ENCODE measurements at places on chromosomes 2 and 18.

DNA sequence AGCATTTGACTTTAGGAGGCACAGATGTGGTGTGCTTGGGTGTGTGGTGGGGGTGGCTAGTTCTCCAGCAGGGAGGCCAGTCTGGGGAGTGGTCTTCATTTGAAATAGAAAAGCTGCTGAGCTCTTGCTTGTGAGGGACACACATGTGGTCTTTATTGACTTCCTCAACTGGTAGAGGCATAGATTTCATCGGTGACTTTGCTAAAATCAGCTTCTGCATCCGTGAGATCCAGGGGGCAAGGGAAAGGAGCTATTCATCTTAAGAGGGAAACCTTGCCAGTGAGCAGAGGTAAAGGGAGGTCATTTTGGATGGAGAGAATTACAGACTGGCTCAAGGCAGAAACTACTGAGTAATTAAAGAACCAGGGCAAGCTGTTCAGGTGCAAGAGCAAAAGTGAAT, 4.7 kb downstream of the MAPRE3 start:
- no peak for DNase-seq

GRCh38 chr18:22113144-22113844, 56.1 kb upstream of the GATA6 start:
- no peak for DNase-seq

DNA sequence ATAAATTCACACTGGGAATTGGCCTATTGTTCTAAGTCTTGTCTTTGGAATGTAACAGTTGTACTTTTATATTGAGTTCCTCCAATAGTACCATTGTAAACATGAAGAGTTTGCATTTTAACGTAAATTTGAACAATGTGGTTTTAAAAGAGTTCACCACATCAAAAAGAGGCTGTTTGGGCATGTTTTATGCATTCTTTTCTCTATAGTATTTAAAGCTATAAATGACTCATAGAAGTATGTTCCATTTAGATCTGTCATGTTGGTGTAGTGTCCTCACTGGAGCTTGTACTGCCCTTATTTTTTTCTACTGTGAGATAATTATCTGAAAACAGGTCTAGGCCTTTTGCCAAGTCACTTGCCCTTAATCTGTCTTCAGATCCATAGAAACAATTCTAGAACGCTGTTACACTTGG, 141.9 kb downstream of the RHBDD1 start:
- no peak for DNase-seq

DNA sequence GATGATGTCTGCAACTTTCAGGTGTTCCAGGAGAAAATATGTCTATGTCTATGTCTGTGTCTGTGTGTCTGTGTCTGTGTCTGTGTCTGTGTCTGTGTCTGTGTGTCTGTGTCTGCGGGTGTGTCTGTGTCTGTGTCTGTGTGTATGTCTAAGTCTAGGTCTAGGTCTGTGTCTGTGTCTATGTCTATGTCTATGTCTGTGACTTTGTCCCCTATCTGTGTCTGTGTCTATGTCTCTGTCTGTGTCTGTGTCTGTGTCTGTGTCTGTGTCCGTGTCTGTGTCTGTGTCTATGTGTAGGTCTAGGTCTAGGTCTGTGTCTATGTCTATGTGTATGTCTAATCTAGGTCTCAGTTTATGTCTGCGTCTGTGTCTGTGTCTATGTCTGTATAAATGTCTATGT, 10.5 kb downstream of the IL1R2 start:
- no peak for DNase-seq

- no peak for DNase-seq
Measured at GRCh38 chr18:44198612-44199284, 481.9 kb upstream of the SETBP1 start.

DNA sequence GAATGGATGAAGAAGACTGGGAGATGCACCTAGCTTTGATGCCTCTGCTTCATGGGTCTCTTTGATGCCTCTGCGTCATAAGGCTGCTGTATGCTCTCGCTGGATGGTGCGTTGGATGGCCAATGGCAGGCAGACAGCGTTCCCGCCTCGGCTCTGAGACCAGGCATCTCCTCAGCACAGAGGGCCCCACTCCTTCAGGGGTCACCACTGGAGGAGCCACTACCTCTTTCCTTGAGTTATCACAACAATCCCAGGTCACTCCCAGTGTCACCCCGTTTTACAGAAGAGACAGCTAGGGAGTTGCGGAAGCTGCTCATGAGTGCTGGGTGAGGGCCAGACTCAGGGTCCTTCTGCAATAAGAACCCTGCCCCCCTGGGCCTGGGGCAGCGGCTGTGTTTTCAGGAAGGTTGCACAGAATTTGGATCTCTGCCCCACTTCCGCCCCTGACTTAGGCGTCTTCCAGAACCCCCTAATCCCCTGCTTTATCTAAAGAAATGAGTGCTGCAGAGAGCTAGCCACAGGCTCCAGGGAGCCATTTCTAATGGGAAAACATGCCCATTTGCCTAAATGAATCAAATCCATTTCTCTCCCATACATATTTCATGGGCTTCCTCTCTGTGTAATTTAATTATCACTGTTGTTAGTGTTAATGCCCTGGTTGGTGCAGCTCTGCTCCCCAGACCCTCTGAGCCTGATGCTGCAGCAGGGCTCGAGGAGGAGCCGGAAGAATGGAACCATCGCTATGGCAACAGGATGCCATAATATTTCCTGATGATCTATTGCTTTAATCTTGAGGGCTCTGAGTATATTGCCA, 131.8 kb upstream of the HS6ST1 start:
- DNase-seq, result no peak

DNA sequence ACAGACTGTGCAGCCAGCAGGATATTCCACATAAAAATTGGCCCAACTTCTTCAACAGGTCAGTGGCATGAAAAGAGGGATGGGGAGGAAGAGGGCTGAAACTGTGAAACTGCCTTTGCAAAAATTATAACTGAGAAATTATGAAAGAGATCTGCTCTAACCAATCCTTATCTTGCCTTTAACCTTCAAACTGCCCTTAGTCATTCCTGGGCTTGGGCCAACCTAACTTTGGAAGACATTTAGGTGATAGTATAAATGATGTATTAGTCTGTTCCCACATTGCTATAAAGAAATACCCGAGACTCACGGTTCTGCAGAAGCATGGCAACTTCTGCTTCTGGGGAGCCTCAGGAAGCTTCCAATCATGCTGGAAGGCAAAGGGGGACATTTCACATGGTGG, 74.5 kb downstream of the RPL31 start:
- no peak for DNase-seq

DNA sequence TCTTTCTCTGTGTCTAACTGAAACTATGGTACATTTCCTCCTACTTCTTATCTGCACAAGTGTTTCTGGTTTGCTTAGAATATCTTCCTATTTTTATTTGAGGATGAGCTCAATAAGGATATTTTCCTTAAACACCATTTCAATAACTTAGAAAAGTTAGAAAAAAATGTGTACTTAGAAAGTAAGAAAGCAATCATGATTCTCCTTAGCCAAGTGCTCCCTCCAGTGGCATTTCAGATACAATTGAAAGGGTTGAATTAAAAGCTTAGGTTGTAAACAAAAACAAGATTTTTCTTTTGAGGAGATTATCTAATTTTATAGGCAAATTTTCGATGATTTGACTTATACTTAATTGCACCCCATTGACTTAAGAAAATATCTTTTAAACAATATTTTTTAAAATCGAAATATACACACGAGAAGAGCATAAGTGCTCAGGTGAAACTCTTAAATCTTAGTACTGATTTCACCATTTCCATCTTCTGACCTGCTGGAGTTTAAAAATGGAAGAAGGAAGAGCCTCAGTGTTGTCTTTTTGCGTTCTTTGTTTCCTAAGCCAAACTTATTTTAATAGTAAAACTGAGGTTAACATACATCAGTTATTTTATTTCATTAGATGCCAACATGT, 26.9 kb downstream of the C18orf63 start:
- no peak for DNase-seq

- no peak for DNase-seq
Measured at GRCh38 chr2:2735041-2735440, 404.0 kb upstream of the MYT1L start.

- DNase-seq, result no peak
Measured at GRCh38 chr2:12110074-12110473, 363.6 kb downstream of the LPIN1 start.

DNA sequence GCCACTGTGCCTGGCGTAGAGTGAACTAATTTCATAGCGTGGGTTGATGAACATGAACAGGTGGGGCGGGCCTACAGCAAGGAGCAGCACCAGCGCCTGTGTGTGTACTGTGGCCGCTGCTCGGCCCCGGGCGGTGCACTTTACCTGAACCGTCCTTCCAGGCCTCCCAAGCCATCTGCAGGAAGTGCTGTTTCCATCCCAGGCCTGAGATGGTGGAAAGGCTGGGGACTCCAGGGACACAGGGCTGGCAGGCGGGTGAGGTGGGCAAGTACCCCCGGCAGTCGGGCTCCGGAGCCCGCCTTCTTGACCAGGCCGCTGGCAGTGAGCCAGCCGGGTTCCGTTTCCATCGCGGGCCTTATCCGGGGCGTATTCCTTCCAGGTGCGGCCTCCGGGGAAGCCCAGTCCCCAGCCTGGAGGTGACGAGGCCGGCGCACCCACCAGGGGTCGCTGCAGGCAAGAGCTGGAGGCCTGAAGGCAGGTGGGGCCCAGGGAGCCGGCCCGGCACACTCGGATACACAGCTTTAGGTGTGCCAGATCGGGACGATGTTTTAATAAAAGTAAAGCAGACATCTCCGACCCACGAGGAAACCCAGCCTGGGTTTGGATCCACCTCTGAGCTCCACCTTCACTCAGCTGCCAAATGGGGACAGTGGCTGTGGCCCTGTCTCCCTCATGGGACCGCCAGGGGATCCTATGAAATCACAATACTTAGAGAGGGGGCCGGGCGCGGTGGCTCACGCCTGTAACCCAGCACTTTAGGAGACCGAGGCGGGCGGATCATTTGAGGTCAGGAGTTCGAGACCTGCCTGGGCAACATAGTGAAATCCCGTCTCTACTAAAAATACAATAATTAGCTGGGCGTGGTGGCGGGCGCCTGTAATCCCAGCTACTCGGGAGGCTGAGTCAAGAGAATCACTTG, 22.7 kb upstream of the PDIA6 start:
- peak; percentile 77 for DNase-seq

GRCh38 chr2:234796045-234796591, 155.7 kb upstream of the SH3BP4 start:
- no peak for DNase-seq

GRCh38 chr2:227366769-227367426, 12.2 kb downstream of the TM4SF20 start:
- no peak for DNase-seq

DNA sequence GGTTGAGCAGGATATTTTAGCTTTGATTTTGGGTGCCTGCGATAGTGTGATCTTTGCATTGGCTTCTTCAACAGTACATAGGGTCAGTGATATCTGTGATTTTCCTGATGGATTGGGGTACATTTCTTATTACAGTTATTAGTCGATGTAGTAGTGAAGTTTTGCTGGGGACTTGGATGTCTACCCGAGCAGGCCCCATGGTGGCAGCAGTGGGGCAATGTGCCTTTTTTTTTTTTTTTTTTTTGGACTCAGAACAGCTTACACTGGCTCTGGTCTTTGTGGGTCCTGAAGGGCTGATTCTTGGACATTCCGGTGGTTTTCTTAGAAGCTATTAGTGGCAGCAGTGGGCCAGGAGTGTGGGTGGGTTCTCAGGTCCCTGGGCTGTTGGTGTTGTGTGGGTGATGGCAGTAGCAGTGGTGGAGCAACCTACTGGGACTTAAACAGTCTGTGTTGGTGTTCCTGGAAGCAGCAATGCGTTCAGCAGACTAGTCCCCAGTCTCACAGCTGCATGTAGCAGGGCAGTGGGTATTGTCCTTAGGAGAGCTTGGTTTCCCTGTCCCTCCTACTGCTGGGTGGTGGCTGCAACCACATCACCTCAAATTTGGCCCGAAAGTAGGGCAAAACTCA, 53.7 kb upstream of the SLC4A10 start:
- no peak for DNase-seq

DNA sequence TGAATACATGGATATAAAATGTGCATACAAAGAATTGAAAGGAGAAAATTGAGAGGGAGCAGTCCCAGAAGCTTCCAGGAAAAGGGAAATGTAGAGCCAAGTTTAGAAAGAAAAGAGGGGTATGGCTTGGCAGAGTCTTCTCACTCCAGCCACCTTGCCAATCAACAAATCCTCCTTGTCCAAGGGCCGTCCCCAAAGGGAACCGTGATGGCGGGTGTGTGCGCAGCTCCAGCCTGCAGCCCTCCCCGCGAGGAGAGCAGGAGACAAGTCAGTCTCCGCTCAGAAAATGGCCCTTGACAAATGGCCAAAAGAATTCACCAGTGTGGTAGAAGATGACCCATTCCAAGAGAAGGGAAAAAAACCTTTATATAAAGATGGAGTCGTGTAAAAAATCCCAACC, 448.3 kb upstream of the POU3F3 start:
- no peak for DNase-seq

DNA sequence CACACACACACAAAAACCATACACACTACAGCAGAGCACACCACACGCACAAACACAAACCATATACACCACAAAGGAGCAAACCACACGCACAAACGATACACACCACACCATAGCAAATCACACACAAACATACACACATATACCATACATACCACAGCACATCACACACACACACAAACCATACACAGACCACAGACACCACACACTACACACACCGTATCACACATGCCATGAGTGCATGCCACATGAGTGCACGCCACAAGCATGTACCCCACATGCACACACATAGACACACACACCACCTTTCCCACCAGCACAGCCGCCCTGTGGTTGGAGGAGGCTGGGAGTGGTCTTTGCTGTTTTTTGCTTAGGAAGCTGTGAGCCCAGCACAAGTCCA, 517.1 kb upstream of the MYT1L start:
- DNase-seq, result no peak

DNA sequence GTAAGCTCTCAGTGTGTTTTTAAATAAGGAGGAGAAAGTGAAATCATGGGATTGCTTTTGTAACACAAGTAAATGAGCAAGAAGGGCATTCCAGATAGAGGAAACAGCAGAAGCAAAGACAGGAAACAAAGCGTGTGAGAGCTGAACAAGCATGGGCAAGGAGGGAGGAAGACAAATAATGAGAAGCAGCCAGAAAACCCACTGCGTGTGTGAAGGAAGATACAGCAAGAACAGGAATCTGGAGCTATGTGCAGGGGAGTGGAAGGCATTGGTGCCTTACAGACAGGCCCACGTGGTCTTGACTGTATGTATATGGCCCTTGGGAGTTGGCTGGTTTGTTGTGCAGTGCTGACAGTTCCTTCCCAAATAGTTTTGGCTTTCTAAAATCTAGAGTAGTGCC, 88.6 kb downstream of the AAK1 start:
- no peak for DNase-seq

- no peak for DNase-seq
Measured at GRCh38 chr2:89850481-89850880, 1159.0 kb downstream of the RPIA start.

- DNase-seq, result no peak
Measured at GRCh38 chr2:16943279-16943958, 277.8 kb upstream of the CYRIA start.

DNA sequence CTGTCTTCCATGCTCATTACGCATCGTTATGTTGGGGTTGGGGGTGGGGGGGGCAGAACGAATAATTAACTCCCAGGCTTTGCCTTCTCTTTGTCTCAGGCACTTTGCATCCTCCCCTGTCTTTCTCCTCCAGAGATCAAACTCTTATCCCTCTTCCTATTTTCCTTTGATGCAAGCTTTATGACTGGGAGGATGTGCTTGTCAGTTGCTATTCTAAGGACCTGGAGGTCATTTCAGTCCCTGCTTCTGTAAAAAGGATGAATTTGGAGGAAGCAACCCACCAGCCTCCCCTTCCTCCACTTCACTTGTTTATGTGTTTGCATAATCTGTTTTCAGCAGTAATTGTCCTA, 87.5 kb downstream of the ZCCHC2 start:
- no peak for DNase-seq
